Vagina (tissue), 2 donors: ENCODE measurements at places on chromosomes 1 and 21.

GRCh38 chr1:177981200-177981599 lies 11.3 kb upstream of the SEC16B start:
- DNase-seq: no peak

DNA sequence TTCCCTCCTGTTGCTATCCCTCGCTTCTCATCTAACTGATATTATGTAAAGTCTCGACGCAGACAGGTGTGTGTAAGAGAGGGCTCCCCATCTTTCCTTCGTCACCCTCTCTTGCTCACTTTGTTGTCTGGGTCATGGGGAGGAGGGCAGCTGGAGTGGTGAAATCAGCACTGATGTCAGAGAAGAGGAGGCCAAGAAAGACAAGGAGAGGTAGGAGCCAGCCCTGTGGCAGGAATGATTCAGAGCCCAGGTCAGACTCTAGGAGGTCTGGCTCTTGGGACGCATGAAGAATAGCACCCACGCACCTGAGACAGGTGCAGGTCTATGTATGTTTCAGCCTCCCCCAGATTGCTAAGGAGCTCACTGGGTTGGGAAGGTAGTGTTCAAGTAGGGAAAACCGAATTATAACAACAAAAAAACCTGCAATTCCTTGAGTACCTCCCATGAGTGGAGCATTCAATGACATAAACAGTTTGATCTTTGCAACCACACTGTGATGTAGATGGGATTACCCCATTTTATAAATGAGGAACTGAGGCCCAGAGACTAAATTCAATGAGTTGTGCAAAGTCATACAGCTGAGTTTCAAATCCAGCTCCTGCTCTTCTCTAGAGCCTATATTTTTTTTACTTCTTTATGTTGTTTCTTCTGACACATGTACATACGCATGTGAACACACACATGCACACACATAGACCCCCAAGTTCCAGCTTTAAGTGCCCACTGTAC lies 10.4 kb downstream of the NUAK2 start:
- DNase-seq: no peak

DNA sequence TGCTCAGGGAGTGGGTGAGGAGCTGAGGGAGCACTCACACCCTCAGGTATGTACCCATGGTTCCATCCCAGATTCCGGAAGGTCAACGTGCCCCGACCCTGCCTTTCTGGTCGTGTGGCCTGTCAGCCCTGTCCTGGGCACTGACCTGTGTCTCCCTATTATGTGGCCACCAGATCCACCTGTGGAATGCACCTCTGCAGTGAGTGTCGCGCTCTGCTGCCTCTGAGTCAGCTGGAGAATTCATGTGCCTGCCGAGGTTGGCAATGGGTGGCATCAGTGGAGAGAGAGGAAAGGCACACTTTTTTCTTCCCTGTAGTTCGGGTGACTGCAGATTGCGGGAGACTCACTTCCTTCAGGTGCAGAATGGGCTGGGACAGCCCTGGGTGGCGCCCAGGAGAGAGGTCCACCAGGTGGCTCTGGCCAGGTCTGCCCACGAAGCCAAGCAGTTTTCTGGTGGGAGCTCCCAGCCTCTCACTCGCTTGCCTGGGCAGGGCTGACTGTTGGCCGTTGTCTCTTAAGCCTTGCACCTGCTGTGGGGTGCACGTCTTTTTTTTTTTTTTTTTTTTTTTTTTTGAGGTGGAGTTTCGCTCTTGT lies 176.1 kb upstream of the TMEM51 start:
- no peak for DNase-seq

DNA sequence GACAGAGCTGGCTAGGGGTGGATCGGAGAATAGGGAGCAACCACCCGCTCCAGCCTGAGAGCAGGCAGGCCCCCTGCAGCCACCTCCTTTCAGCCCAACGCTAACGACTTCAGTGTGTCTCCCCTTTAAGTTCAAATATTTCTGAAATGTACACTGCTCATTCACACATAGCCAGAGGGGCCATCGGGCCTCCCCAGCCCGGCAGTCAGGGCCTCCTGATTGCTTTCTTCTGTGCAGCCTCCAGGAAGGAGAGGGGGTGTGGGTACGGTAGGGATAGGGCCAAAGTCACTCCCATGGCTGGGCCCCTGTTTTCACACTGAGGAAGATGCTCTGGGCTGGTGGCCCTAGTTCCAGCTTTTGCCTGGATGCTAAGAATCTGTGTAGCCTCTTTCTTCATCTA lies 64.8 kb downstream of the EPHB2 start:
- DNase-seq: no peak

DNA sequence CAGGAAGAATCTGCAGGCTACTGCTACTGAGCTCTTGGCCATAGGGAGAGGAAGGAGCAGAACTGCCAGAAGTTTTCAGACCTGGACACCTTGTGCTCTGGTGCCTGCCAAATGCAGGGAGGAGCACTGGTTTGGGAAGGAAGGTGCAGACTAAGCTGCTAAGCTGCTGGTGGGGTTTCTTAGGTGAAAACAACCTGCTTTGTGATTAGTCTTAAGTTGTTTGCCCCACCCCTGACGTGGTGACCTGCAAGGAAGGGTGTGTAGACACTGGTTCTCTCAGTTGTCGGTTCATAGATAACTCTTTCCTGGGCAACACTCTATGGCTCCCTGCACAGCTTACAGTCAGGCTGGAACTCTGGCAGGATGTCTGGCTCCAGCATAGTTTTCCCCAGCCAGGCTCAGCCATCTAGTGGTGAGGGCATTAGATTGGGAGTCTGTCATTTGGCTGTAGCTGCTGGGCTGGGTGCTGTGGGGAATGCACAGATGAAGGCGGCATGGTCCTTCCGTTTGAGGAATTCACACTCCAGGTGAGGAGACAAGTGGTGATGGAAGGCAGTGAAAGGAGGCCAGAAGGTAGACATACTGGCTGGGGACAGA lies 10.3 kb upstream of the S100A10 start:
- no peak for DNase-seq

DNA sequence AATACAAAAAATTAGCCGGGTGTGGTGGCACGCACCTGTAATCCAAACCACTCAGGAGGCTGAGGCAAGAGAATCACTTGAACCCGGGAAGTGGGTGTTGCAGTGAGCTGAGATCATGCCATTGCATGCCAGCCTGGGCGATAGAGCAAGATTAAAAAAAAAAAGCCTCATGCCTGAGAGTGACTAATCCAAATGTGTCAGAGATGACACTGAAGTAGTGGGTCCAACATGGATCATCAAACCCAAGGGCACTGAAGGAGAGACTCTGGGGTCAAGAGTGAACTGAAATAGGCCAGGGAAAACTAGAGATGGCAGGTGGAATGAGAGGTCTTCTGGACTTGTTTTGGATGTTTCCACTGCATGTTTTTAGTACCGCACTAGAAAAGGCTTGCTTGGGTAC lies 10.2 kb upstream of the CACHD1 start:
- DNase-seq: no peak

GRCh38 chr1:161951646-161952045 lies 72.0 kb downstream of the OLFML2B start:
- DNase-seq: no peak

DNA sequence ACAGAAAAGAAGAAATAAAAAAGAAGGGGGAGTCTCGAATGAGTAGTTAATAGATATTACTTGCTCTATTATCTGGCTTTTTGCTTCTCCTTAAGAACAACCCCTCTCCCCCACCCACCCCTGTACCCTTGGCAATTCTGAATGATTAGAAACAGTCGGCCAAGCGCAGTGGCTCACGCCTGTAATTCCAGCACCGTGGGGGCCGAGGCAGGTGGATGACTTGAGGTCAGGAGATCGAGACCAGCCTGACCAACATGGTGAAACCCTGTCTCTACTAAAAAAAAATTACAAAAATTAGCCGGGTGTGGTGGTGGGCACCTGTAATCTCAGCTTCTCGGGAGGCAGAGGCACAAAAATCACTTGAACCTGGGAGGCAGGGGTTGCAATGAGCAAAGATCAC lies 42.7 kb downstream of the GATAD2B start:
- no peak for DNase-seq

DNA sequence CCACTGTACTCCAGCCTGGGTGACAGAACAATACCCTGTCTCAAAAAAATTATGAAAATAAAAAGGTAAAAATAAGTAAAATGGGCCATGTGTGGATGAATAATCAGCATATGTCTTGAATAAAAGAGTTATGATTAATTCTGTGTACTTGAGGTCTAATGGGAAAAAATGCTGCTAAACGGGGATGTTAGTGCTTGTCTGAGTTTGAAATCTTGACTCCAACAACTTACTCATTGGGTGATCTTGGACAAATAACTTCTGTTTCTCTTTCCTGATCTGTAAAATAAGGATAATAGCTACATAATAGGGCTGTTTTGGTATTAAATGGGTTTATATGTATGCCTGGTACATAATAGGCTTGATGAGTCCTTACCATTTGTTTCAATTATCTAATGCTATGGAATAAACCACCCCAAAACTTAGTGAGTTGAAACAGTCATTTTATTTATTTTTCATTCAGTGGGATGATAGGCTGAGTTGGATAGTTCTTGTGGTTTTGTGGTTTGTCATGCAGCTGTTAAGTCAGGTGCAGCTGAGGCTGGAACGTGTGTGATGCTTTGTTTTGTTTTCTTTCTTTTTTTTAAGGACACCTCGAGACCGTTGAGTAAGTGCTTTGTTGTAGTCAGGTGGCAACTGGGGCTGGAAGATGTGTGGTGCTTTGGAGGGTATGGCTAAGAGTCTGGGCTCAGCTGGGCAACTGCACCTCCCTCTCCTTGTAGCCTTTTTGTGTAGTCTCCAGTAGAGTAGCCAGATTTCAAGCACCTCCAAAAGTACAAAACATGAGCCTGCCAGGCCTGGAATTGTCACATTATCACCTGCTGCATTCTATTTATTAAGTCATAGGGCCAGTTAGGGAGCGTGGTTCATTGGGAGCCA lies 4.9 kb downstream of the MDM4 start:
- no peak for DNase-seq

DNA sequence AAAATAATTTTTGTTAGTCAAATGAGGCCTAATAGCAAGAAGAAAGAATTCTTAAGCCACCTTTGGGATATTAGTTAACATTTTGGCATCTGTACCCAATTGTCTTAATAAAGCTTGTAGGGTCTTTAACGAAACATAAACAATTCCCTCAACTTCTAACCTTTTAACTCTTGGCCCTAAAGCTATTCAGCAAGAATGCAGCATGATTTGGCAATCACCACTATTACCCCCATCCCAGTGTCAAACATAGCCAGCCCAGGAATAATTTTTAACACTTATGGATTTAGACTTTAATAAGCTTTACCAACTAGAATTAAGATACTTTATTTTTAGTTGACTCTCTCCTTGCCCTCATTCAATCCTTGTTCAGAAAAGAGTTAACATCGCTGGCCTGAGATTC lies 2.5 kb upstream of the SLC16A4 start:
- DNase-seq: no peak

GRCh38 chr1:204401730-204402129 lies 9.9 kb downstream of the PPP1R15B start:
- peak; percentile 22 for DNase-seq

DNA sequence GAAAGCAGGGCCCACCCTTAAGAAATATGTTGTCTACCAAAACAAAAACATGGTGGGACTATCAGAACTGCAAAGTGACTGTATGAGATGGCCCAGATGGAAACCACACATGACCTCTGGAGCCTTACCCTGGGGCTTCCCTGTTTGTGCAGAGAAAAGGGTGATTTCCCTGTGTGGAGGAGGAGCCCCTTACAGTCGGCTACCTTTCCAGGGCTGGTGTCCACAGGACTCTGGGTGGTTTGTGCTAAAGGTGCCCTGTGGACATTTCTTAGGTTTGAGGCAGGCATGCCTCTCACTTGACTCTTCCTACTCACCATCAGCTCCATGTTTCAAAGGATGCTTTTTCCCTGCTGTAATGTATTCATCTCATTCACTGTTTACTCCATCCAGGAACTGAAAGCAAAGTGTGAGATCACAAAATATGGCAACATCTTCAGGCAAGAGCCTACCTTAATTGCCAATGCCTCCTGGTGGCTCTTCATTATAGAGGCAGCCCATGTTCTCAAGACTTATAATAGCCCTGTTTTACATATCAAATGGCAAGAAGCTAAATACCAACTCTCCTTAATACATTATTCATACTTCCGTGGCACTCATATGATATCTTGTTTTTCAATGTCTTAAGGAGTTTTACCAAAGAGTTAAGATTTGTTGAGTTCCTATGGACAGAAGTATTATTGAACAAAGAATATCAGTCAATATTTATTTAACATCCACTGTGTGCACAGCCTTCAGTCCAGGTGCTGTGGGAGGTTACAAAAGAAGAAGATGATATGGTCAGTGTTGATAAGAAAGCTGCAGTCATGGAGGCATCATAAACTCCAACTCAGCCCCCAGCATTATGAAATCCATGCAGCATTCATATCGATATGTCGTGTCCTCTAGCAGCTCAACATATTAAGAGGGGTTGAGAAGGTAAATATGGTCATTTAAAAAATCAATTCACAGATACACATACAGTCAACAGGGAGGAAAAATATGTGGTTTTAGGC lies 15.5 kb upstream of the TFF3 start:
- DNase-seq: no peak

DNA sequence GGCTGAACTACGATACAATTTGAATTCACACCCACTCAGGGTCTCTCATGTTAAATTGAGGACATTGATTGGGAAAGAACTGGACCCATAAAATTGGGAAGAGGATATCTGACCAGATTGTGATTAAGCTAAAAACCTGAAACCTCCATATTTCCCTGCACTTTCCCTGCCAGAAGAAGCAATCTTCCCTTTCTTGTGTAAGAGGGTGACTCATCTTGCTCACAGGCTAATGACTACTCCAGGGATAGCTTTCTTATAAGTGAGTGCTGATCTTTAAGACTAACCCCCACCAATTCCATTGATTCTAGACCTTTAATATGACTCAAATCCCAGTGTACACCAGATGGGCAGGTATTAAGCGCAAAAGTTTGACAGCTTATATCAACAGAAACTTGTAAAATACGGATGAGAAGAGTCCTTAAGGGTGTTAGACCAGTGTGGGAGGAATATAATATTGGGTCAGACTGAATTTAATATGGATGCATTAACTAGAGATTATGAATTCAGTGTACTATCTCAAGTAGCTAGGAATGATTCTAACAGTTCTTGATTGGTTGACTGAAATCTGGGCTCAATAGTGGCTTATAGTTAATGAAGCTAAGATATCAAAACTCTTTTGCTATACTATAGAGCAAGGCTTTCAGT lies 12.1 kb upstream of the SGIP1 start:
- DNase-seq: no peak
